Daoy (cell line): ENCODE measurements at places on chromosomes 6 and 20. TPM values are rescaled to one million over a fixed set of nuclear protein-coding genes. Genes with fewer than 3 reads are reported as not detected.

Gene SYNCRIP
- total RNA-seq, result 130 and 153 TPM in 2 replicates

Gene MUC22
- not detected in 2 replicates for total RNA-seq

Gene FAM217A
- not detected in 2 replicates for total RNA-seq

Gene DST
- total RNA-seq, result 77.6 and 106 TPM in 2 replicates

Gene HNF4A
- not detected in 2 replicates for total RNA-seq

Gene RAET1L
- 0.36 and 1.1 TPM in 2 replicates for total RNA-seq

Gene PERP
- total RNA-seq, result 47.4 and 49.3 TPM in 2 replicates

Gene TPBG
- 24.7 and 33.2 TPM in 2 replicates for total RNA-seq

Gene DOK5
- 0.06 and 0.91 TPM in 2 replicates for total RNA-seq

Gene IMPG1
- not detected in 2 replicates for total RNA-seq

Gene HRH3
- not detected in 2 replicates for total RNA-seq

Gene NKX2-4
- total RNA-seq, result 3.8 and 7.3 TPM in 2 replicates

Gene THEMIS
- not detected in 2 replicates for total RNA-seq

Gene RBPJL
- total RNA-seq, result not detected in 2 replicates

Gene PRR18
- total RNA-seq, result 3.2 TPM in 1 of 2 replicates, not detected in the other

Gene VIP
- not detected in 2 replicates for total RNA-seq

Gene REM1
- not detected in 2 replicates for total RNA-seq

Gene TMEM170B
- total RNA-seq, result 5.2 and 5.8 TPM in 2 replicates

Gene OGFRL1
- 3.7 TPM in 2 replicates for total RNA-seq

Gene CLVS2
- under 0.01 TPM in 1 of 2 replicates, not detected in the other for total RNA-seq

Gene SLC16A10
- total RNA-seq, result 1.2 and 7.6 TPM in 2 replicates

Gene ANKEF1
- total RNA-seq, result 5.2 and 6.6 TPM in 2 replicates

Gene TP53RK
- 21.4 and 24.7 TPM in 2 replicates for total RNA-seq

Gene GPX5
- total RNA-seq, result not detected in 2 replicates

Gene SLC22A7
- total RNA-seq, result not detected in 2 replicates

Gene MDFI
- 45.7 and 53.7 TPM in 2 replicates for total RNA-seq

Gene FOXC1
- 5.9 and 7.0 TPM in 2 replicates for total RNA-seq

Gene ADAM33
- total RNA-seq, result not detected in 2 replicates

Gene C20orf204
- 1.1 and 1.8 TPM in 2 replicates for total RNA-seq

Gene PRDM13
- total RNA-seq, result 2.3 and 3.4 TPM in 2 replicates

Gene PTK6
- total RNA-seq, result not detected in 2 replicates

Gene ESR1
- not detected in 2 replicates for total RNA-seq

Gene QRSL1
- 15.5 and 16.5 TPM in 2 replicates for total RNA-seq

Gene IL17F
- total RNA-seq, result not detected in 2 replicates

Gene DACT2
- not detected in 2 replicates for total RNA-seq

Gene GABRR1
- total RNA-seq, result not detected in 2 replicates

Gene FOXS1
- 2.0 and 3.6 TPM in 2 replicates for total RNA-seq

Gene L3MBTL1
- total RNA-seq, result 4.8 and 8.3 TPM in 2 replicates

Gene GJA10
- not detected in 2 replicates for total RNA-seq

Gene RNF39
- 0.57 TPM in 1 of 2 replicates, not detected in the other for total RNA-seq

Gene PLCB1
- 2.3 and 2.9 TPM in 2 replicates for total RNA-seq

Gene TBXT
- total RNA-seq, result 0.57 TPM in 1 of 2 replicates, not detected in the other

Gene COL11A2
- 1.6 and 5.5 TPM in 2 replicates for total RNA-seq

Gene MAK
- total RNA-seq, result 0.09 TPM in 1 of 2 replicates, not detected in the other

Gene HLA-DRA
- 0.46 and 2.2 TPM in 2 replicates for total RNA-seq

Gene MROH8
- 0.11 TPM in 1 of 2 replicates, not detected in the other for total RNA-seq

Gene C2
- 0.24 and 1.5 TPM in 2 replicates for total RNA-seq

Gene NRSN1
- total RNA-seq, result not detected in 2 replicates

Gene KCNK15
- 1.3 TPM in 1 of 2 replicates, not detected in the other for total RNA-seq

Gene CCN2
- 82.6 and 86.6 TPM in 2 replicates for total RNA-seq

Gene HACE1
- total RNA-seq, result 6.8 and 14.6 TPM in 2 replicates

Gene SMIM13
- total RNA-seq, result 28.3 and 29.0 TPM in 2 replicates

Gene COL9A1
- 0.09 and 0.34 TPM in 2 replicates for total RNA-seq

Gene BMP6
- total RNA-seq, result 0.34 and 0.80 TPM in 2 replicates

Gene C6orf136
- total RNA-seq, result 5.3 and 7.1 TPM in 2 replicates

Gene LPA
- not detected in 2 replicates for total RNA-seq
